NCI-H524 treated with DMSO at 0.1 percent for 48 hours (cell line): ENCODE measurements at places on chromosomes 7 and 10.

DNA sequence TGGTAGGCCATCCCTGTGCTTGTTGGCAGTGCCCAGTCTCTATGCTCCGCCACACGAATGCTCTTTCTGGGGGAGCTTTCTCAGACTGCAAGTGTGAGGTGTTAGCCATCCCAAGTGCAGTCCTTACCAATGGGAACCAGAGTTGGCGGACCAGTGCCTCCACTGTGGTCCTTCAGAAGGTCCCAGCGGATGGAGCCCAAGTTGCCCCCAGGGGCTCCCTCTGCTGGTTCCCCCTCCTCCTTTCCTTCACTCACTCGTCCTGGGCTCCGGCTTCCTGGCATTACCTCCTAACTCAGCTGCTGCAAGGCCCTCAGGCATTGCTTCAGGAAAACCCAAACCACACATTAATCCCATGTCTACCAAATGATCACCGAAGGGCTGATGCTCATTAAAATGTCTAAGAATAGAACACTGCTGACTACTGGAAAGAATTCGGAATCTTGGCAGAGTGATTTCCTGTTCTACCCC, 139.8 kb downstream of the CUBN start:
- DNase-seq: no peak

DNA sequence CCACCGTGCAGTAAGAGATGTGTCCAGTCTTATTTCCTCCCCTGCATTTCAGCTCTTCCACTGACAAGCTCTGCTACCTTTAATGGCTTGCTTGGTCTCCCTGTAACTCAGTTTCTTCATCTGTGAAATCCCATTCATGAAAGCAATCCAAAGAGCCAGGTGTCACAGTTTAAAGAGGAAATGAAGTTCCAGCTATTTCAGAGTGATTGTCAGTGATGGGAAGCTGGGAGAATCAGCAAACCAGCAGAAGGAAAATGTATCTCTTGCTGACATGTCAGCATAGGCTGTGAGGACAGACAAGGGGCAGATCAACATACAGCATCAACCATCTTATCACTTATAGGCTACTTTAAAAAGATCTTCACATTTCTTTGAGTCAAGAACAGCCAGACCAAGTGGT, 445.3 kb downstream of the ADRA2A start:
- no peak for DNase-seq

- DNase-seq: no peak
These were observed 135.3 kb downstream of the KIAA1217 start for GRCh38 chr10:24344279-24344678.

GRCh38 chr7:47419471-47419870, 162.4 kb downstream of the TNS3 start:
- no peak for DNase-seq

DNA sequence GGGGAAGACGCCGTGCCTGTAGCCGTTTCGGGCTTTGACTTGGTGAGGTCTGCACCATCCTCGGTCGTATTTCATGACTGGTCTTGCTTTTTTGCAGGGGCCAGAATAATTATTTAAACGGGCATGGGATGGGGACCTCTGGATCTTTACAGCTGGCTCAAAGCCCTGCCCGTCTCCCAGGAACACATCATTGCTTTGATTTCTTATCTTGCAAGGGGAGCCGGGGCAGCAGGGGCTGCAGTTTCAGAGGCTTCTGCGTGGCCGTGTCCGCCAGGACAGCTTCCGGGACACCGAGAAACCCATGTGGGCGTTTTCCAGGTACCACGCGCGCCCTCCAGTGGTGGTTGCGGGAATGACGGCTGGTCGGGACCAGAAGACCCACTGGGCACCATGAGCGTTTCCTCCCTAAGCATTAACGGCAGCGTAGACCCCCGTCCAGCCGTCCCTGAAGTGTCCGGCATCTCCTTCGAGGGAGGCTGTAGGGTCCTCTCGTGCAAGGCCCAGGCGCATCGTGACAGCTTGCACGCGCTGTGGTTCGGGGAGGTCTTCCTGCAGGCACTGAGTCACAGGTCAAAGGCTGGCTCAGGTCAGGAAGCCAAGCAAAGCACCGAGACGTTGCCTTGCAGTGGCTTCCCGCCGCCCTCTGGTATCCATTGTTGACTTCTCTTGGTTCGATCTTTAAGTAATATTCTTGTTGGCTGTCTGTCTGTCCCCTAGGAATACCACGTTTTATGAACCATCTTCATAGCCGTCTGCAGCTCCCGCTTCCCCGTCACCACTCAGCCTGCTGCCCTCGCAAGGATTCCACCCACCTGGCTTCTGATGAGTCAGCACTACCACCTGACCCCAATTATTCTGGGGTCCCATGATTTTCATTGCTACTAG, 16.2 kb upstream of the ZFAND2A start:
- DNase-seq: no peak

GRCh38 chr7:25026156-25026555, 46.2 kb upstream of the OSBPL3 start:
- no peak for DNase-seq

DNA sequence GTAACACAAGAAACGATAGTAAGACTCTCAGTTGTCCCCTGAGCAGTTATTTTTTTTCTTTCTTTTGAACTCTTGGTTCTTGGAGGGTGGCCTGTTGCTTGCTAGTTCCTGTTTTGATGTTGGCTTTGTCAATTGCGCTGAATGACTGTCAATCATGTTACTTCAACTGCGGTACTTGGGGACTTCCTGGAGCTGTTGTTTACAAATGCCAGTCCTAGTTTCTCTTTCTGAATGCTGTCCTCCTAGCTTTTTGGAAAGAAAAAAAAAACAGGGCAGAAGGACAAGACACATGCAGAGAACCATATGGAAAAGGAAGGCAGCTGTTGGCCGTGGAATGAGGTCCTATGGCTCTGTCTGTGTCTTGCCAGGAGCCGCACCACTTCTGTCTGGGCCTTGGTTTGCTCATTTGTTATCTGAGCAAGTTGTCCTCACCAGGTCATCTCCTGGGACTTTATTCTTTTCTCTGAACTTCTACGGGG, 7.0 kb upstream of the PDCD4 start:
- no peak for DNase-seq

- DNase-seq: no peak
These were observed 345.5 kb downstream of the REEP3 start for GRCh38 chr10:63866747-63867140.

DNA sequence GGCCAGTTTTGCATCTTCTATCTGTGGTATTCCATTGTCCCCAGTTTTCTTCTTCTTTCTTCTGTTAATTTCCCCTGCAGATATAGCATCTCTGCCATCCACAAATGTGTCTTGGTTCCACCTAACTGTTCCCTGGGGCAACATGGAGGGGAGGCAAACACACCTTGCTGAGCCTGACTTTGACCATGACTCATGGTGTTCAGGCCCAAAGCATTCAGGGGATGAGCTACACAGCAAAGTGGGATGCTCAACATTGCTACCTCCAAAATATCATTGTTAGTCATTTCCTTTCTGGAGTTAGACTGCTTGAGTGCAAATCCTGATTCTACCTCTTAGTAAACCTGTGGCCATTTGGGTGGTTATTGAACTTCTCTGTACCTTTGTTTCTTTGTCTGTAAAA, 542.7 kb downstream of the LRMDA start:
- DNase-seq: no peak

- no peak for DNase-seq
These were observed 201.4 kb upstream of the NRP1 start for GRCh38 chr10:33535866-33536265.

DNA sequence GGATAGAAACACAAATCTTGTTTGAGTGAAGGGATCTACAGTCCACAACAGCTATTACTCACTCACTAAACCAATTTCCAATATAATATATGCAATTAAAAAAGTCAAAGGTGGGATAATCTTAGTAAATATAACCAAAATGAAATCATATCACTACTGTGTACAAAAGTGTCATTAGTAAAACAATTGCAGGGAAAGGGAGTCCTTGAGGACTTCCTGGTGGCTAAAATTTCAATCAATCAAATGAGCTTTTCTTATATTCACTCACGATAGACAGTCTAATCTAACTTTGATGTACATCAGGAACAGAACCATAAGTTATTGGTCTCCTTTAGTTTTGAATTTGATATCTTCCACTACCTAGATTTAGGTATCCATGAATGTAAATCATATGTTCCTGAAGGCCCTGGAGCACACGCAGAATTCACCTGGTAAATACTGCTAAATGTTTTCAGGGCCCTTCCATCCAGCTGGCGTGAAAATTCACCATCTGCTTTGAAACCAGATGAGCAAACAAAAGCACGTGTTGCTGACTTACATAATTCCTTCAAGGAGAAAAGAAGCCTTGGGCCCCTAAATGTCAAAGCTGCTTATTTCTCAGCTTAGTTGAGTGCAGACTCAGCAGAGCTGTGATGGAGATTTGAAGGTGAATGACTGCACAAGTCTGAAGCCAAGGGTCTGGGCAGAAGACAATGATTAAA, 159.3 kb upstream of the TMEM196 start:
- peak; percentile 74 for DNase-seq

DNA sequence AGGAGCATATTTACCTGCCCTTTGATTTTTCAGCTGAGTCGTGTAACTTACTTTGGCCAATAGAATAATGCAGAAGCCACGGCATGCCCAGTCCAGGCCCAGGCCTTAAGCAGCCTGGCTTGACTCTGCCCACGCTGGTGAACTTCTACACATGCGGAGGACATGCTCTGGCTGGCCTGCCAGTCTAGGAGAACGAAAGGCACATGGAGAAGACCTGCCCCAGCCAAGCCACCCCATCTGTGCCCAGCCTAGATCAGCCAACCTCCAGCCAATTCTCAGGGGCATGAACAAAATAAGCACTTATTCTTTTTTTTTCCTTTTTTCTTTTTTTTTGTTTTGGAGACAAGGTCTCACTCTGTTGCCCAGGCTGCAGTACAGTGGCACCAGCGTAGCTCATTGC, 112.7 kb upstream of the NANOS1 start:
- DNase-seq: no peak

DNA sequence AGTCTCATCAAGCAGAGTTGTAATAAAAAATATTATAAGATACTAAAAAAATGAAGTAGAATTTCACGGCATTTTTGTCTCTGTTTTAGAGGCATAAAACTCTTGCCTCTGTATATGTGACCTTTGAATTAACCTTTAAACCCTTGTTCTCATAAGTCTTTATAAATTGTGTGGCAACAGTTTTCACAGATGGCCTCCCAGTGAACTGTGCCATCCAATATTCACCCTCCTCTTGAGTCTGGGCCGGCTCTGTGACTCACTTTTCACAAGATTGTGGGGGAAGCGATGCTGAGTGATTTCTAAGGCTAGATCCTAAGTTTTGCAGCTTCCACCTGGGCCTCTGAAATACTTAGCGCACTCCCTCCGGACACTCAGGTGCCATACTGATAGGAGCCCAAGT, 4.6 kb upstream of the USP6NL start:
- no peak for DNase-seq
